Posterior vena cava (tissue), 2 donors: ENCODE measurements at places on chromosomes 12 and 14.

GRCh38 chr12:95213928-95214327 lies 3.3 kb downstream of the FGD6 start:
- no peak for DNase-seq

- no peak for DNase-seq
These were observed 7.0 kb upstream of the UBE2N start for GRCh38 chr12:93448796-93449195.

DNA sequence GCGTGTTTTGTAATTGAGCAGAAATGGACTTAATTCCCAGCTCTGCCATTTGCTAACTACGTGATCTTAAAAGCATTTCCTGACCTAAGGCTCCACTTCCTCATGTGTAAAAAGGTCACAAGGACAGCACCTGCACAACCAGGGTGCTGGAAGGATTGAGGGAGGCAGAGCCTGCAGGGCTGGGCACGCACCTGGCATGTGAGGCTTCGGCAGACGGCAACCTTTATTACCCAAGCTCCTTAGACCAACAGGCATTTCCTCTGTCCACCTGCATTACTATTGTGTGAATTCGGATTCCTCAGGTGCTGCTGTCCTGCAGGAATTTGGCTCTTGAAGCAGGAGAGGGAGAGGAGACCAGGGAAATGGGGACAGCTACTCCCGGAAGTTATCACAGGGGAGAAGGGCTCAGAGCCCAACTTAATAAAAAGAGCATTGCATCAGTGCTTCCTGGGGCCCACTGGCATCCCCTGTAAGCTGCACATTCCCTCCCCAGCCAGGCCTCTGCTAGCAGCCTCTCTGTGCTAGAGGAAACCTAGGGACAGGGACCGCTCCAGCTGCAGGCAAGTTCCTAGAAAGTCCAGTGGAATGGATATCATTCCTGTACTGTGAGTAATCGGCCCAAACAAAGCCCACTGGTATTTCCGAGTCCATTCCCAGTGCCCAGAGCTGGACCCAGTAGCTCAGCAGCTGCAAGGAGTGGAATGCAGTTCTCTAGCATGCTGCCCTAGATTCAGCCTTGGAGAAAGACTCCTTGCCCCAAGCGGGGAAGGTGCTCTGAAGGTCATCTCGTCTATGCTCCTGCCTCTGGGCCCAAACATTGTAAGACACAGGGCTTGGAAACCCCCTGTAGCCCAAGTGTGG lies 157.1 kb upstream of the CCND2 start:
- DNase-seq: peak; percentile 65

DNA sequence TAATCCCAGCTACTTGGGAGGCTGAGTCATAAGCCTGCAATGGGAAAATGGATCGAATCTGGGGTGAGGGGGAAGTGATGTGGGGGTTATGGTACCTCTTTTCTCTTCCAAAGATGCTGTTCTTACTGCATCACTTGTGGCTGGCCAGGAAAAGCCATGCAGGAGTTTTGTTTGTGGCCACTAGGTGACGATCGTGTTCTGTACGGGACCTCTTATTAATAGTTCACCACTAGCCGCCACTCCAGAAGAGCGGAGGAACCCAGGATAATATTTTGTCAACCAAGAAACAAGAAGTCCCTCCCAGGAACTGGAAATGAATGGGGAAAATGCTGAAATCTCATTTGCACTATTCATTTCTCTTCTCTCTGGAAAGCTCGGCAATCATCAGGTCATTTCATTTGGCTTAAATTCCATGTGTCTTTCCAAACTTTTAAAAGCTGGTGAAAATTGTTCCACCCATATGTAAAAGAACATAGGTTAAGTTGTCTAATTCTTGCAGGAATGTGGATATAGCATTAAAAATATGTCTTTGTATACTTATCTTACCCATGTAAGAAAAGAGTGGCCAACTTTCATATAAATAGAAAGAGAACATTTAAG lies 8.9 kb downstream of the GPR65 start:
- peak; percentile 83 for DNase-seq

DNA sequence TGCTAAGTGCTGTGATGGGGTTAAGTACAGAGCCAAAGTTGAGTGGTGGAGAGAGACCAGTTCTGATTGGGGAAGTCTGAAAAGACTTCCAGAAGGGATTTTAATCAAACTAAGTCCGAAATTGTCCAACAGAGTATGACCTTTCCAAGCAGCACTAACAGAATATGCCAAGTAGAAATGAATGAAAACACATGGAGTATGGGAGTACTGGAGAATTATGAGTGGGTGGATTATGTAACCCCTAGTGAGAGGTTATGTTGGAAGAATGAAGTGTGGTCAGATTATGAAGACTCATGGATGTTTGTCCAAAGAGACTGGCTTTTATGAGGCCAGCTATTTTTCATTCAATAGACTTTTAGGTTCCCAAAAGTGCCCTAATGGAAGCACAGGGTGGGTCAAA lies 94.0 kb upstream of the PLEKHA5 start:
- no peak for DNase-seq

GRCh38 chr12:42652048-42652447 lies 62.5 kb upstream of the PRICKLE1 start:
- no peak for DNase-seq

- DNase-seq: no peak
These were observed 290.5 kb downstream of the TMEM132D start for GRCh38 chr12:129613314-129613713.

GRCh38 chr14:76926521-76927251 lies 100.5 kb downstream of the LRRC74A start:
- DNase-seq: no peak

DNA sequence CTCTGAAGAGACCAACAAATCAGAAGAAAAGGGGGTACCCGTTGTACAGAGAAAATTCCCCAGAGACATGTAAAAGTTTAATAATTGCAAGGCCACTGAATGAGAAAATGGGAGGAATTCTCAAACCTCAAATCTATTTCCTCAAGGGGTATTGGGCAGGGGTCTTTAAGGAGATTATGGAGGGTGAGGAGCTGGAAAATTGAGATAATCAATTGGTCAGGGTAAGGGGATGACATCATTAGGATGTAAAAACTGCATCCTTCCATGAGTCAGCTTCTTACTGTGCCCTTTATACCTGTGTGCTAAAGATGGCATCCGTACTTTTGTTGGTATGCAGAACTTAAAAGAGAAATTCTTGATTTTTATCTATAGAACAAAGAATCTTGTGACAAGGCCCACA lies 641.5 kb downstream of the LRFN5 start:
- no peak for DNase-seq

DNA sequence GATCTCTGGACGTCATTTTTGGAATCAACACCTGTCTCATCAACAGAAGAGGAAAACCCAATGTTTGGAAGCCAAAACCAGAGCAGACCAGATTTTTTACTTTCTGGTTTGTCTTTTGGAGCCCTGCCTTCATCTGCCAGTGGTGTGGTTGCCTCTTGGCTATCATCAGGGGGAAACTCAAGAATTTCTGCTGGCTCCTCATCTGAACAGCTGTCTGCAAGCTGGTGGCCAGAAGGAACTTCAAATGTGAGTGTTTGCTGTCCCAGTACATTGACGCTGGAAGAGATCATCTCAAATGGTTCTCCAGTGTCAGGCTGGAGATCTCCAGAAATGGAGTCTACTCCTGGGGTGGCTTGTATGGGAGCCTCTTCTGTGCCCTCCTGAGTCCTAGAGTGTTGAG lies 13.8 kb downstream of the PLD4 start:
- DNase-seq: peak; percentile 2

DNA sequence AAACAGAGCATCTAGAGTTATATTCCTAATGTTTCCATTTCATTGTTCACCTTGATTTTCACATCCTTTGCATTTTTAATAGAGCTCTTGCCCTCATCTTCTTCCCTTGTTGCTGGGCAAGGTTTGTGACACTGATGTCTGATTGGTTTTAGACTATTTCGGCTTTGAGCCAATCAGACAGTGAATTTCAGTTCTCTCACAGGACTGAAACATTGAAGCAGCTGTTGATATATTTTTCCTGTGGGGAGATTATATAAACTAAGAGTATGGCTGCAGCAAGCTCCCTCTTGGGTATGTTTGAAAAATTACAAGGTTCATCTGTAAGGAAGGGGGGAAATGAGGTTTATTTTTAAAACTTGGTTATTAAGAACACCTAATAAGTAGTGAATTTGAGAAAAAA lies 51.2 kb downstream of the ATF7IP start:
- no peak for DNase-seq

- DNase-seq: no peak
These were observed 3.4 kb downstream of the ZNF385A start for GRCh38 chr12:54381136-54381535.

- DNase-seq: no peak
These were observed 32.8 kb downstream of the ABCD2 start for GRCh38 chr12:39586816-39587215.

DNA sequence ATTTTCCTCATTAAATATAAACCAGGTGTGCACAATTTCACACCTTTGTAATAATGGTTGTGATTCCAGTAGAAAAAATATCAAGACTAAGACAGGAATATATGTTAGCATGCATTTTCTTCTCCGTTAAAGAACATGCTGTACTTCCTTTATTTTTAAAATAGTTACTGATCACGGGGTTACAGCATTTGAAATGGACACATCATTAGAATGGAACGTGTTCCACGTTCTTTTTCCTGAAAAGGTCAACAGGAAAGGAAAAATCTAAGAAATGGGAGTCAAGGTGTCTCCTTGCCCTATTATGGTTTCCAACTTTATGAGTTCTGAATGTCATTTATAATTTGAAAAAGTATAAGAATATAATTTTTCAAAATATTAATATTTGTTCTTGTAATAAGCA lies 1325.7 kb downstream of the SLC16A7 start:
- DNase-seq: no peak

- DNase-seq: no peak
These were observed 2.8 kb downstream of the TRHDE start for GRCh38 chr12:72274931-72275330.

GRCh38 chr12:5520831-5521230 lies 88.9 kb downstream of the NTF3 start:
- no peak for DNase-seq

- DNase-seq: no peak
These were observed 52.8 kb downstream of the PRMT8 start for GRCh38 chr12:3543826-3544225.

- no peak for DNase-seq
These were observed 75.0 kb upstream of the RBM19 start for GRCh38 chr12:114041136-114041535.

GRCh38 chr12:130792821-130793553 lies 46.1 kb downstream of the STX2 start:
- DNase-seq: no peak

DNA sequence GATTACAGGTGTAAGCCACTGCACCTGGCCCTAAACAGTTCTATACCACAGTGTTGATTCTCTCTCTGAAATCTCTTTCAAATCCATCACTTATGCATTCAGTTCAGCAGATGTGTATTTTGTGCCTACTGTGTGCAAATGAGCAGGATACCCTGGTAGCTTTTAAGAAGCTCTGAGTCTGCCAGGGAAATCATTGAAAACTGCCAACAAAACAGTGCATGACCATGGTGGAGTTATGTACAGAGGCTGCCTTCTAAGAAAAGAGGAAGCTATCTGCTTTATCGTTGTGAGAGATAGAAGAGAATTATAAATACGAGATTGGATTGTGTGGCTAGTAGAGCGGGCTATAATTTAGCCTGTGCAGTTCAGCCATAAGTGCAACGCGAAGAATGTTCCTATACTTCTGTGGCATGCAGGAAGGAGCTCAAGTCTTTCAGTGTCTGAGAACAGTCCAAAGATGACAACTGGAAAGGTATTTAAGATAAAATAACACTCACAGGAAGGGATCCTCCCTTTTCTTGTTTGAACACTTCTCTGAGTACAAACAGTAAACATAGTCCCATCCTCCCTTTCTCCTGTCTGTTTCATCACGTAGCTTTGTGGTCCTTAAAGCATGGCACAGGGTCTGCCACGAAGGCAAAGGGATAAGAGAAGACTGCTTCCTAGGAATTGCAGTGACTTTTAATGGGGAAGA lies 4.3 kb downstream of the DIP2B start:
- no peak for DNase-seq

DNA sequence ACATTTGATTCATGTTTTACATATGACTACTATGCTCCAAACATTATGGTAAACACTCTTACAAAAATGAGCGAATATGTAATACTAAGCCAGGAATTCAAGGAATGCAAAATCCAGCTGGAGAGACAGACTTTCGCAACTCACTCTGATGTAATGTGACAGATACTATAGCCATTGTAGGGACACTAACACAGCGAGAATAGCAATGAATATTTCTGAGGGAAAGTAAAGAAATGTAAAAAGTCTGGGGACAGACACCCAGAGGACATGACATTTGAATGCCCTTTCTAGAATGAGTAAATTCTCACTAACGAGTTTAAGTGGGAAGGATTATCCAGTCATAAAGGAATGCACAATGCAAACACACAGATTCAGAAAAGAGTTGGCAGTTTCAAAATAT lies 121.9 kb downstream of the PIK3C2G start:
- DNase-seq: no peak

DNA sequence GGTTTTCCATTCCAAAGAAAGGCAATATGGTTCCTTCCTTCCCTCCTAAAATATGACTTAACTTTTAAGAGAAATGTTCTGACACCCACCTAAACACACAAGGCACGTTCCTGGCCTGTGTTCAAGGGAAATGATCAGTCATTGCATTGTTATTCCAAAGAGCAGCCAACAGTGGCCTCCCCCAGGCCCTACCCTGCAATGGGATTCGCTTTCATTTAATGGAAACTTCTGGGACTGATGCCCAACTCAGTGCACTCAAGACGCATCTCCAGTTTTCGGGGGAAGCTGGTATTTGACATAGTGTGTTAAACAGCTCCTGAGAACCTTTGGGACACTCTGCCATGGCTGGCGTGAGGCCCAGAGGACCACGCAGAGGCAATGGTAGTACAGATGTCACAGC lies 65.9 kb downstream of the DDX51 start:
- no peak for DNase-seq

- DNase-seq: no peak
These were observed 444.8 kb upstream of the RGS6 start for GRCh38 chr14:71487449-71487848.

DNA sequence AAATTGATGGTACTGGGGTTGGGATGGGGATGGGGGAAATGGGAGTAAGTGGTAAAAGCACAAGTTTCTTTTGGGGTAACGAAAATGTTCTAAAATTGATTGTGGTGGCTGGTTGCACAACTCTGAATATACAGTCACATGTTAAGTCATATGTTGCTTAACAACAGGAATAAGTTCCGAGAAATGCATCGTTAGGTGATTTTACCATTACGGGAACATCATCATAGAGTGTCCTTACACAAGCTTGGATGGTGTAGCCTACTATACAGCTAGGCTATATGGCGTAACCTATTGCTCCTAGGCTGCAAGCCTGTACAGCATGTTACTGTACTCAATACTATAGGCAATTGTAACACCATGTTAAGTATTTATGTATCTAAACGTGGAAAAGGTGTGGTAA lies 31.0 kb downstream of the ITGA7 start:
- DNase-seq: peak; percentile 1

DNA sequence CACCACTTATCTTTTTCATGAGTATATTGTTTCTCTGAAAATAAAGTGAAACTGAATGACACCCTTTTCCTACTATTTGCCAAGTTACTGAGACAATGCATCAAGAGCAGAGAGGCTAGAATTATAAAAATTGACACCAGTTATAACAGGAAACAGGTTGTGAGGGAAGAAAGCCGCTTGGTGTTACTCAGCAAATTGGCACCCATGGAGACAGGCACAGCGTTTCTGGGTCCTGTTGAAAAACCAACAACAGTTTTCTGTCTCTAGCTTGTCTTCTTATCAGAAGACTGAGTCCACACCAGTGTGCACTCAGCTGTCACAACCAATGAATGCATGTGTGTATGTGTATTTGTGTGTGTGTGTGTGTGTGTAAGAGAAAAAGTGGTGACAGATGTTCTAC lies 267.7 kb downstream of the KCNH5 start:
- no peak for DNase-seq
